Naive thymus-derived CD8-positive, alpha-beta T cell (primary cell): ENCODE measurements at places on chromosomes 2 and 18. TPM values are rescaled to one million over a fixed set of nuclear protein-coding genes. Genes with fewer than 3 reads are reported as not detected.

The TCF23 gene
- not detected for polyA plus RNA-seq

The THSD7B gene
- polyA plus RNA-seq, result not detected

The CRYBA2 gene
- not detected for polyA plus RNA-seq

The PAX3 gene
- polyA plus RNA-seq, result not detected

The ELOA2 gene
- not detected for polyA plus RNA-seq

The ERFE gene
- not detected for polyA plus RNA-seq

The ARHGAP25 gene
- polyA plus RNA-seq, result 95.4 TPM

The SALL3 gene
- not detected for polyA plus RNA-seq

The SERPINB11 gene
- polyA plus RNA-seq, result not detected

The TUBA4B gene
- not detected for polyA plus RNA-seq

The LRRTM4 gene
- not detected for polyA plus RNA-seq

The MAP3K20 gene
- polyA plus RNA-seq, result not detected

The IL36B gene
- polyA plus RNA-seq, result not detected

The IL36RN gene
- polyA plus RNA-seq, result not detected

The DCDC2C gene
- not detected for polyA plus RNA-seq

The SLC4A5 gene
- 1.5 TPM for polyA plus RNA-seq

The UGT1A7 gene
- polyA plus RNA-seq, result not detected

The HOXD1 gene
- polyA plus RNA-seq, result not detected

The HAAO gene
- polyA plus RNA-seq, result 0.25 TPM

The ARHGAP15 gene
- 253 TPM for polyA plus RNA-seq

The UGT1A8 gene
- polyA plus RNA-seq, result not detected

The GRHL1 gene
- polyA plus RNA-seq, result not detected

The SLC40A1 gene
- 33.8 TPM for polyA plus RNA-seq

The GCKR gene
- polyA plus RNA-seq, result not detected

The SMYD1 gene
- polyA plus RNA-seq, result not detected

The SGO2 gene
- 2.4 TPM for polyA plus RNA-seq

The HRH4 gene
- polyA plus RNA-seq, result not detected

The RAD51AP2 gene
- not detected for polyA plus RNA-seq

The SLC11A1 gene
- 0.27 TPM for polyA plus RNA-seq

The LOXHD1 gene
- polyA plus RNA-seq, result not detected

The GAREM2 gene
- 0.74 TPM for polyA plus RNA-seq

The LRRC30 gene
- not detected for polyA plus RNA-seq

The CYP27C1 gene
- not detected for polyA plus RNA-seq

The PAIP2B gene
- 1.9 TPM for polyA plus RNA-seq

The IL1RN gene
- polyA plus RNA-seq, result not detected

The HS6ST1 gene
- polyA plus RNA-seq, result 3.2 TPM

The MSH6 gene
- 28.9 TPM for polyA plus RNA-seq

The RAPGEF4 gene
- 0.40 TPM for polyA plus RNA-seq

The RAPH1 gene
- polyA plus RNA-seq, result not detected

The L3MBTL4 gene
- polyA plus RNA-seq, result 0.13 TPM
